ENCODE measurements at places on chromosomes 1 and 21.

GRCh38 chr1:156281281-156281680, 1.3 kb downstream of the SMG5 start:
- peak; percentile 74 for DNase-seq

DNA sequence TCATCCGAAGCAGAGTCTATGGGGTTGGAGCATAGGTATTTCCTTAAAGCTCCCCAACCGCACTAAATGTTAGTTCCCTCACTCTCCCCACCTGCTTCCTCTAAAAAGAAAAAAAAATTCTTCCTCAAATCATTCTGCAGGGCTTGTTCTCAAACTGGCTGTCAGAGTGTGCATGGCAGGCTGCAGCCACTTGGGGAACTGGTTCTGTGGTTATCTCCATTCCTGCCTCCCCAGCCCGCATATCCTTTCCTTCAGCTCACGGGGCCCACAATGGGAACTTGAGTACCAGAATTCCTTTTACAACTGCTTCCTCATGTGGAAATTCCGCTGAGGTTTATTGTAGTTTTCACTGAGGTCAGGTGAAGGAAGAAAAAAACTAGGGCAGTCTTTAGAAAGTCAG, 159.2 kb downstream of the PIGK start:
- peak; percentile 49 for DNase-seq

DNA sequence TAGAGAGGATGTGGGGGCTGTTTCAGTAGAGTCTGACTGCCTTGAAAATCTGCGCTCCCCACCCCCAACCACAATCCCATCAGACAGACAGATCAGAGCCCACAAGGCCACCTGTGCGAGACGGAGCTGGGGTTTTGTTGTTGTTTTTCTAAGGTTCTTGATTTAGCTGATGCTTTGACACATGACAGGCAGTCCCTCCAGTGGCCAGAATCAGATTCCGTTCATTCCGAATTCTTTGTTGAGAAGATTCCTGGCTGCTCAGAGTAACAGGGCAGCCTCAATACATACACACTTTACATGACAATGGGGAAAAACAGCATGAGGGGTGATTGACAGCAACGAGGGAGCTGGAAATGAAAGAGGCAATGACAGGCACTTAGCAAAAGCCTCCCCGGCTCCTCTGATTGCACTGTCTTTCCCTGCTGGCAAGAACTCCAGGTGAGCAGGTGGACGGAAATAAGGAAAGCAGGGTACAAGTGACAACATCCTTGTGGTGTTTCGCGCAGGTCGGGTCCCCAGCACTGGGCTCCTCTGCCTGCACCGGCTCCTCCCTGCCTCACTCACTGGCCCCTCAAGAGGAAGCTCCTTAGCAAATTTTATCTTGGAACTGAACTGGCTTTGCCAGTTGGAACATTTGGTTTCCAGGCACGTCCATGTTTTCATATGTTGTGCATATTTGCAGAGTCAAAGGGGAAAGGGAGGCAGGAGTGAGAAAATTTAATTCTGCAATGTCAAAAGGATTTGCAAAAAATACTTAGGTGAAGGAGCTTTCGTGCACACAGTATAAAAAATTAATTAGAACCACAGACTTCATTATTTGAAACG, 148.7 kb downstream of the PGBD5 start:
- DNase-seq: no peak

DNA sequence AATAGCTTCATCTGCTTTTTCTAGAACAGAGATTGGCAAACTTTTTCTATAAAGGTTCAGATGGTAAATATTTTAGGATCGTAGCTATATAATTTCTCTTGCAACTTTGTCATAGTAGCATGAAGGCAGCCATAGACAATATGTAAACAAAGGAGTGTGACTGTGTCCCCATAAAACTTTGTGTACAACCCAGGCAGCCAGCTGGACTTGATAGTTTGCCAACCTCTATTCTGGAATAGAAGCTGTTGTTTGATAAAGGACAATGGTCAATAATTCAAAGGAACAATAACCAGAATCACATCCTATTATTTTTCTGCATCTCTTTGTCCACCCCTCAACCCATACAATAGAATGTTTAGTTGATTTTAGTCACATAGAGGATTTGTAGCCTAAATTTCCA, 286.7 kb downstream of the LMX1A start:
- no peak for DNase-seq

GRCh38 chr1:241598249-241598648, 41.9 kb downstream of the CHML start:
- DNase-seq: no peak

DNA sequence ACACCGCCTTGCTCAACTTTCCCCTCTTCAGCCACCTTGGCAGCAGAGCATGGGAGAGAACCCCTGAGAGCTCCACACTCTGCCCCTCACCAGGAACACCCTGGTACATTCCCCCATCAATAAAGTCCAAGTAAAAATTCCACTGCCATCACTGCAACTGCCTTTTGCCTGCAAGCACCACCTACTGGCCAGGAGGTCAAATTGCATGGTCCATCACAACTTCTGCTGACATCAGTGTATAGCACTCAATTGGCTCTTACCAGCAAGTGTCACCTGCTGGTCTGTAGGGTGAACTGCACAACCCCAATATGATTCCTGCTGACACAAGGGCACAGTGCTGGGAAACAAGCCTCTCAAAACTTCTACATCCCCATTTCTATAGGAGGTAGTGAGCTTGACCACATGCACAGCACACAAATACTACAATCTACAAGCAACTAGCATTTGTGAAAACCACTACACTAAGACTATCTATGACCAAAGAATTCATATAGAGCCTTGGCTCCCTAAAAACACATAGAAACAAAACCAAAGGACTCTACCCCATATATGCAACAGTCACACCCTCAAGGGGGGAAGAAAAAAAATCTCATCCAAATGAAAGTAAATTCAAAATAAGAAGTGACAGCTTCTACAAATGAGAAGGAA, 69.2 kb downstream of the FASLG start:
- DNase-seq: peak; percentile 59

DNA sequence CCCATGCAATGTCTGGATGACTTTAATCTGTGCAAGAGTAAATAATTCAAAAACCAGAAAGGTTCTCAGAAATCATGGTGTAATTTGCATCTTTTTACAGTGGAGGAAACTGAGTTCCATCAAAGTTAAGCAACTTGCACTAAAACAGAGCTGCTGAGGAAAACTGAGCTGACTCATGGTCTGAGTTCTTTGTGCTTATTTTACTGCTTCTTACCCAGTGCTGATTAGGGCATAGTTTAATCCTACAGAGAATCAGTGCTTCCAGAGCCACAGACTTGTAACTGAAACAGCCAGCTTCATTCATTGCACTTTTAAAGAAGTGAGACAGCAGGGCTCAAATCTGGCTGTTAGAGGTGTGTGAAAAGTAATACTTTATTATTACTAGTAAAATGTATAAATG, 10.9 kb upstream of the RWDD3 start:
- DNase-seq: no peak

GRCh38 chr1:207626972-207627337, 18.0 kb upstream of the CR1L start:
- DNase-seq: no peak

DNA sequence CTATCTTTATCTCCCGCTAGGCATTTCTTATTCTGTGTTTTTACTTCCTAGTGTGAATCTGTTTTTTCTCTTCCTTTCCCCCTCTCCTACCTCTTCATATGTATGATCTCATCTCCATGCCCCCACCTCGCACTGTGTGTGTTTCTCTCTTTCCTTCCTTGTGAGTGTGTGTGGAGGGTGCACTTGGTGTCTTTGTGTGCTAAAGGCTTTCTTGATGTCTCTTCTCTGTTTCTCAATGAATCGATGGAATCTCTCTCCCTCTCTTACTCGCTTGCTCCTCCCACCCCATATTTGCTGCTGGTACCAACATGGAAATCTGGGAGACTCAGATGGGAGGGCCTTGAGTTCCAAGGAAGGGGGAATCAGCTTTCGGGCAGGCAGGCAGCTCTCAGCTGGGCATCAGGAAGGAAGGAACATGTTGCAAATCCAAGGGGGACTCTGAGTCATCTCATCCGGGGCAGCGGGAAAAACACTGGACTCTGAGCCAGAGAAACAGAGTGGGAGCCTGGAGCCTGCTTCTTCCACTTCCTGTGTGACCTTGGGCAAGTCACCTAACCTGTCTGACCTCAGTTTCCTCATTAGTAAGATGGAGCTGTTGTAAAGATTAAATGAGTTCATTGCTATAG, 147.5 kb downstream of the PTPRU start:
- DNase-seq: no peak

DNA sequence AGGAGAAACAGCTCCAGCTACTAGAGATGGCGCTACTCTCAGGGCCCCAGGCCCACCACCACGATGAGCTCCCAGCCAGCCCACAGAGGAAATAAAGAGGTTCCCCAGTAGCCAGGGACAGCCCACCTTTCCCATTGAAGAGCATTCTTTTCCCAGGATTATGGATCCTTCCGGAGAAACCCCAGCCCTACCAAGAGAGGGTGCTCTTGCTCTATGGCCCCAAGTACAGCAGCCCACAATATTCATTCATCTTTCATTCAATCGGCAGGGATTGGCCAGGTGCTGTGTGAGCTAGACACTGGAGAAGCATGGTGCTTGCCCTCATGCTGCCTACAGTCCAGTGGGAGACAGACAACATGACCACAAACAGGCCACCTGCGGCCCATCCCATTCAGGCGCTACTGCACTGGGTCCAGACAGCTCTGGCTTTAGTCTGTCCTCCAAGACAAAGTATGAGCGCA, 29.9 kb downstream of the PMVK start:
- peak; percentile 17 for DNase-seq

GRCh38 chr1:37922767-37923550, 23.9 kb downstream of the INPP5B start:
- DNase-seq: peak; percentile 77

All from suppressor macrophage (primary cell).